ENCODE measurements at places on chromosomes 5 and 9.
A peak's percentile ranks its signal among the peaks of the same experiment; 100 is the strongest.

- DNase-seq, result no peak
These were observed 129.6 kb downstream of the COL23A1 start for GRCh38 chr5:178460598-178460997.

- no peak for DNase-seq
These were observed 190.8 kb downstream of the SPOCK1 start for GRCh38 chr5:137308311-137308710.

DNA sequence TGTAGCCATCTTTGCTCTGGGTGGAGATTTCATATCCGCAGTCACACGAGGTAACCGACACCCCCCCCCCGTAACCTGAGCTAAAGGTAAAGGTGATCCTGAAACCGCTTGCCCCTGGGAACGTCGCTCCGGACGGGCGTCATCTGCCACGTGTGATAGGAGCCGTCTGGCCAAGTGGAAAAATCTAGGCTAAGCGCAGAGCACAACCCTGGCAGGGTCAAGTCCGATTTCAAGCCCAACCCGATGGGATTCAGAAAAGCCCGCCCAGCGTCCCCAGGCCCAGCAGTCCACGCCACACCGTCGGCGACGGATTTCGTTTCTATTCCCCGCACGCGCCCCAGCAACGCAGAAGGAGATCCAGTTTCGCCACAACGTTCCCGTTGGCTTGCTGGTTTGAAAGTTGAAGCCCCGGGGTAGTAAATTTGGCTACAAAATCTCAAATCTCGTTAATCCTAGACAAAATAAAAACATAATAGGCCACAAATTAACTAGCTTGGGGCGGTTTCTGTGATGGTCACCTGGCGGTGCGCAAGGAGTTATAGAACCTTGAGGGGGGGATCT lies 32.4 kb upstream of the NFIB start:
- no peak for DNase-seq

DNA sequence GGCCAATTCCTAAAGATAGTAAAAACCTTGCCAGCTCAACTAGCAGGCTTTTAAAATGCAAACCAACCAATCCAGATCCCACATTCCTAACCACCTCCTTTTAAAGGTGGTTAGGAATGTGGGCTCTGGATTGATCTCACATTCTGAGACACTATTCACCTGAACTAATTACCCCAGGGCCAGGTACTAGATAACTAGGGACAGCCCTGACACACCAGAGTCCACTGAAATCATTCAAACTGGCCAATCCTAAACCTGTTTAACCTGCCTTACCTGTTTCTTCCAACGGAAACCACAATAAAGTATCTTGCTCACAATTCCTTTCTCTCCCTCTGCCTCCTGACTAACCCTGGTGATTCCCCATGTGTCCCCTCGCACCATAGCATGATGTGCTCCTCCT lies 168.3 kb upstream of the DMAC1 start:
- no peak for DNase-seq

- no peak for DNase-seq
These were observed 508 bp downstream of the MOCS2 start for GRCh38 chr5:53109056-53109442.

DNA sequence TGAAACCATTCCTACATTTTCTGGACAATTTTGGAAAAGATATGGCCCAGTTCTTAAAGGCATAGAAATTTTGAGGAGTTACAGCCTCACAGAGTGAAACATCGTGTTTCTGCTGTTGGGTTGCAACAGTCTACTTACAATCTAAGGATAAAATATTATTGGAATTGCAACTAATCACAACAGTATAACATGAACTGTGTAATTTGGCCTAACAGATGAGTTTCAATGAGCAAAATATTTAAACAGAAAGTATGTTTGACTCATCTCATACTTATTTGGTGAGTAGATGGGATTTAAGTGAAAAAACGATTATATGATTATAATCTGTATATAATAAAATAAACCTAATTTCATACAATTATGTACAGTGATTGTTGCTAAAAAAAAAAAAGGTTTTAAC lies 1061.8 kb downstream of the CDH12 start:
- no peak for DNase-seq

GRCh38 chr5:98927242-98927988 lies 1.4 kb downstream of the CHD1 start:
- DNase-seq, result peak; percentile 24

DNA sequence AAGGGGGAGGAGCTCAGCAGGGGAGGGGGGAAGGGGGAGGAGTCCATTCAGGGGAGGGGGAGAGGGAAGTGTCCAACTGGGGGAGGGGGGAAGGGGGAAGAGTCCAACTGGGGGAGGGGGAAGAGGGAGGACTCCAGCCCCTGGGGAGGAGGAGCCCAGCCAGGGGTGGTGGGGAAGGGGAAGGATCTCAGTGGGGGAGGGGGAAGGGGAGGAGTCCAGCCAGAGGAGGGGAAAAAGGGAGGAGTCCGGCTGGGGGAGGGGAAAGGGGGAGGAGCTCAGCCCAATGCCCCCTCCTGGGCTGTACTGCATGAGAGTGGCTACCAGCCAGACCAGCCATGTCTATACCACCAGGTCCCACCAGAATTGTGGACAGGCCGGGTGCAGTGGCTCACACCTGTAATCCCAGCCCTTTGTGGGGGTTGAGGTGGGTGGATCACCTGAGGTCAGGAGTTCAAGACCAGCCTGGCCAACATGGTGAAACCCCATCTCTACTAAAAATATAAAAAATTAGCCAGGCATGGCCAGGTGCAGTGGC lies 30.6 kb upstream of the ADAMTS2 start:
- DNase-seq, result no peak

GRCh38 chr5:78747705-78748359 lies 99.3 kb upstream of the LHFPL2 start:
- no peak for DNase-seq

GRCh38 chr5:91048073-91048472 lies 335.0 kb downstream of the ARRDC3 start:
- no peak for DNase-seq

DNA sequence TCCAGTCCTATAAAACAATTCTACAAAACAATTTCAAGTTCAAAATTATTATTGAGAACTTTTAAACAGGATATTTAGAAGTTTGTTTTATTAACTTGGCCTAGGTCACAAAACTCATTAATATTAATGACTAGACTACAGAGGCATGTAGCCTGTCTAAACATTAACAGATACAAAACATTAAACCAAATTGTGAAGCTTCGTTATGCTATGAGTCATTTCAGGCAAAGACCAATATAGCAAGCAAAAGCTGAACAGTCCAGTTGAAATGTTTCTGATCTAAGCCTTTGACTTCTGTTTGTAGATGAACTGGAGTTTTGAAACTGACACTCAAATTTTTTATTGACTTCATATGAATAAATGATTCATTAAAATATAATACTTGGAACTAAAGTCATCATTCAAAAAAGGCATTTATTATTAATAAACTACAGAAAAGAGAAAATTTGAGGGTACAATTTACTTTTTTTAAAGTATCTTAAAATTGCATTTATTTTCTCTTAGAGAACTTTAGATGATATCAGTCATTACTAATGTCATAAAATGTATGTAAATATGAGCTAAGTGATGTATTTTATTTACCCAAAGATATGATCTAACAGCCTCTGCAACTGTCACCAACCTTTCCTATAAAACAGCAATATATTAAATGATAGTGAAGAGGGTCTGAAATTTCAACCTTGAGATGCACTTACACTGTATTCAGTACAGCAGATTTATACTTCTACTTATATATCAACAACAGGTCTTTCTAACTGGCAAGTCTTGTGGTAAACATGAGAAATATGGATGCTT lies 188.8 kb downstream of the COMMD10 start:
- no peak for DNase-seq

DNA sequence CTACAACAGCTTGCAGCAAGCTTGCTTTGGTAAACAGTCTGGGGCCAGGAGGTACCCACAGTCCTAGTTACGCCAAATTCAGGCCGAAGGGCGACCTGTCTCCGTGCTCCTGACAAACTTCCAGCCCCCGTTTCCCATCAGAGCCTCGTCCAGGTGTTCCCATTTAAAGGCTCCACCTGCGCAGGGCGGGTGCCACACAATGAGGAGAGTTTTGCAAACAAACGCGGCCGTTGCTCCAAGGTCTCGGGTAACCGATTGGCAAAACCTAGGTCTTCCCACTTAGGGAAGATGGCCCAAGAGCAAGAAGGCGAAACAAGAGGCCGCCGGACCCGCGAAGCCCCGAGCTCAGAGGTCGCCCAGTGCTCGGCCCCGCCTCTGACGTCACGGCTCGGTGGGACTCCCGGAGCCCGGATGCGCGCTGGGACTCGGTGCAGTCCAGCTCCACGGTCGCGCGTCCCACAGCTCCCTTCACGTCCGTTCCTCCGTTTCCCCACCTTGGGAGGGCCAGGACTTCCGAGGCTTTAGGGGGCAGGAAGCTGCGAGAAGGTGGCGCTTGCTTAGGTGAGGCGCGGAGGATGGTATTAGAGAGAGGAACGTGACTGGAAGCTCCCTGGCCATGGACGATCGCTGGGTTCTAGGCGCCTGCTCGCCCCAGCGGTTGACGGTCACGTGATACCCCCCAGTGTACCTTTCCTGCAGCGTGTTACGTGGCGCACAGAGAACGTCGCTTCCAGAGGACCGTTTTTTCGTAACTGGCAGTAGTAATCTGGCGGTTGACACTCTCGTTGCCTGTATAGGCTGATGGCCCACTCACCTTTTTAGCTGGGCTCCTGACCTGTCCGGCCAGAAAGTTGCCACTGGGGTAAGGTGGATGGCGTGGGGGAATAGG lies 41.8 kb upstream of the KDM4C start:
- DNase-seq, result peak; percentile 65

- DNase-seq, result peak; percentile 21
These were observed 27.9 kb downstream of the PCDH1 start for GRCh38 chr5:141850244-141850768.

DNA sequence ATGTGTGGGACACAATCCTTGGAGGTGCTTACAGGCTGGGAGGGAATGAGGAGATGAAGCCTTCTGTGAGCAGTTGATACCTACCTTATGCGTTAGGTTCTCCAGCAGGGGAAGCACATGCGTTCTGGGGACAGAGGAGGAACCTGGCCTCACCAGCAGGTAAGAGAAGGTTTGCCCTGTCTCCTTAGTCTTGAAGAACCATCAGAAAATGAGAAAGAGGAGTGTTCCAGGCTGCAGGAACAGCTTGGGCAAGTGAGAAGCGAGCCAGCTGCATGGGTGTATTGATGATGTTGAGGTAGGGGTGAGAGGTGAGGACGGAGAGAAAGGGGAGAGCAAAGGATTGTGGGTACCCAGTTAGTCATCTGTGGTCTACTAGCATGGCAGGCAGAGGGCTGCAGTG lies 156.9 kb upstream of the MVB12B start:
- DNase-seq, result no peak

DNA sequence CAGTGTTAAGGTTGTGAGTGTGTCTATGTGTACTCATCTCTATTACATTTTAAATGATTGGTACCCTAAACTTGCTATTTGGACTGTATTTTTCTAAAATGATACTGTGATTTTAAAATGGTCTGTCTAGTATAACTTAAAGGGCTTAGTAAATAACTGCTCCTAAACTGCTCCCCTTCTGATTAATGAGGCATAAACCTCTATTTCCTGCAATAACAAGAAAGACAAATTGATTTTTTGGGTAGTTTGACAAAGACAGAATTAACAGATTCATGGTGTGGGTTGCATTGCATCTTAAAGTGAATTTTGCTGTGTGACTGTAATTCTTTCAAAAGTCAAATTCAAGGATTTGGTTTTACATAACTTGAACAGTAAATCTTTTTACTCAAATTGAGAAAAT lies 8.1 kb upstream of the LRRTM2 start:
- DNase-seq, result no peak

DNA sequence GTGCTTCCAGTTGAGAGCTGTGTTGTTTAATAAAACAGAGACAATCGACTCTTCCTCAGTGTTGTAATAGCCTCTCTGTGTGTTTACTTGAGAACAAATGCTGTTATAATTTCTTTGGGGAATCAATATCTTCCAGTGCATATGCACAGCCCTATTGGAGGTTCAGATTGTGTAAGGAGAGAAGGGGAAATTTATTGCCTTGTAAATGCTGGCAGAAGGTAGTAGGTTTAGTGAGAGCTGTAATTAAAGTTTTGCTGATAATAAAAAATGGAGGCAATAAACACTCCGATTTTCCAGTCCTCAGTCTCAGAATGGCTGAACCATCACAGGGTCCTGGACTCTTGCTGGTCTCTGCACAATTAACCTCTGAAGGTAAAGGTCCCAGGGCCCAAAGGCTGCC lies 128.3 kb downstream of the C5orf15 start:
- DNase-seq, result no peak

- DNase-seq, result no peak
These were observed 148.2 kb downstream of the C9orf50 start for GRCh38 chr9:129472651-129473102.

GRCh38 chr5:146005264-146005663 lies 68.9 kb downstream of the SH3RF2 start:
- no peak for DNase-seq

GRCh38 chr9:125538092-125538473 lies 168.9 kb downstream of the MAPKAP1 start:
- no peak for DNase-seq

DNA sequence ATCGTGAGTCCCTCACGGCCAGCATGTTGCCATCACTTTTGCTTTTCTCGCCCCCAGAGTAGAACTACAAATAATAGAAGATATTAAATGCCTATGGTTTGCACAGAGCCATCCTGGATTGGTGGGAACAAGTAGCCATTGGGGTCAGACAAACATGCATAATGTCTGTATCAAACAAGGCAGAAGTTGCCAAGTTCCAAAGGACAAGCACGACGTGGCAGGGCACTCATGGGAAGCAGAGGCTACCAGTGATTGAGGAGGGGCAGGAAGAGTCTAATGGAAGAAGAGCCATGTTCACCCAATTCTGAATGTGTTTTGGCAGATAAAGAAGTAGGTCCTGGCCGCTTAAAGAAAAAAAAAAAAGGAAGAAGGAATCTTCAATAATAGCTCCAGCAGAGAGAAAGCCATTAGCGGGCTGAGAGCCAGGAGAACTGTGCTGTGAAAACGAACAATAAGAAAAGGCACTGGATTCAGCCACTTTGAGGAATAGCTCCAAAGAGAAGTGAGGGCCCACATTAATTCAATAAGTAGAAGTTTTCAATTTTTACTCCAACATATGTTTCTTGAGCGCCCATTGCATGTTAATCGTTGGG lies 153.7 kb upstream of the ADCY2 start:
- no peak for DNase-seq

DNA sequence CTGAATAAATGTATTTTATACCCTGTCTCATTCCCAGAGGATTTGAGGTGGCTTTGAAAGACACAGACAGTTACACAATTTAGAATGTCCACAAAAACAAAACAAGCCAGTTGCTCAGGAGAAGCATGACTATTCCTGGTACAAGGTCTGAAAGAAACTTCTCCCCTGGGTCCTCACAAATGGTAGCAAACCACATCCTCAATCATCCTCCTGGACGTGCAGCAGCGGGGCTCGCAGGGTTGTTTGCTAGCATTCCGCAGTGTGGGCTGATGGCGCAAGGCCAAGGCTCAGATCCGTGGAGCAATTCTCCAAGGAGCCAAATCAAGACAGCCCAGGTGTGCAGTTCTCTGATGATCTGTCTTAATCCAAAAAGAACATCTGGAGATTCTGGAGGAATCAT lies 210.3 kb downstream of the ACTL7B start:
- no peak for DNase-seq

DNA sequence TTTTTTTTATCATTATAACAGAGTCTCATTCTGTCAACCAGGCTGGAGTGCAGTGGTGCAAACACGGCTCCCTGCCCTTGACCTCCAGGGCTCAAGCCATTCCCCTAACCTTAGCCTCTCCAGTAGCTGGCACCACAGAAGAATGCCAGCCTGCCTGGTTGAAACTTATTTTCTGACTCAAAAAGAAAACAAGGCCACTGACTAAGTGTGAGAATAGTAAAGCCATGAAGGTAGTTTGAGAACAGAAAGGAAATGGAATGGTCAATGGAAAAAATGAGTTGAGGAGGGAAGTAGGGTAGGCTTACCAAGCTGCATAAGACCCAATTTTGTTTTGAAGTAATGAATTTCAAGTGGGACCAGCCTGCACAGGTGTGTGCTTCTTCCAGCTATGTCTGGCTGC lies 82.8 kb upstream of the RORB start:
- no peak for DNase-seq
